Left kidney (tissue), 8 donors: ENCODE measurements at places on chromosomes 6 and 20.

DNA sequence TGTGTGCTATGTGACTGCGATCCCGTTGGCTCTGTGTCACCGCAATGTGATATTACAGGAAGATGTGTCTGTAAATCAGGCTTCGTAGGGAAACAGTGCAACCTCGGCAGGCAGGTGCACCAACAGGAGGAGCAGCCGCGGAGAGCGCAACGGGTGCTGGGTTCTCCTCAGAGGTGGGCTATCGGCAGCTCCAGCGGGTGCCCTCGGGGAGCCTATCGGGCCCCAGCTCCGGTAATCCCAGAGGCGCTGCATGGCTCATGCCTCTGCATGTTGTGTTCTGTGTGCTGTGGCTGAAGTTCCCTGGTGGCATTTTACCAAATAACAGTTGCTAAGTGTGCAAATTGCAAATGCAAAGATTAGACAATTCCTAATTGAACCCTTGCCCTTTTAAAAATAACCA lies 409.9 kb downstream of the LAMA2 start:
- no peak for DNase-seq

- no peak for DNase-seq
These were observed 108.5 kb downstream of the SYCP2 start for GRCh38 chr20:59824711-59825562.

- DNase-seq: no peak
These were observed 813.0 kb downstream of the DHX35 start for GRCh38 chr20:39775110-39775509.

GRCh38 chr20:63385819-63386218 lies 24.7 kb upstream of the CHRNA4 start:
- DNase-seq: no peak

DNA sequence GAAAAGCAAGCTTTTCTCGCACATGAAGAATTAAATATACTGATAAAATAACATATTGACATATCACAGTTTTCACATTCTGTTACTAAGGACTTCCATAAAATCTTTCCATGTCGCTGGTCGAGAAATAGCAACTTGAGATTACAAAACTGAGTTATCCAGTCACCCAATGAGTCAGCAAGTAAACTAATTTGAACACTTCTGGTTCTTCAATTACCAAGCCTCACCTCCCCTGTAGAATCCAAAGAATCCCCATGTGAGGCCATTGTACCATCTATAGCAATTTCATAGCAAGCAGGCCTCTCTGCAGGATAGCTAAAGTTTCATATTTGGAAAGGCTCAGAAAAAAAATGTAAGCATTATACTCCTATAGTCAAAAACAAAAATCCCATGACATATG lies 87.3 kb downstream of the PKHD1 start:
- no peak for DNase-seq

DNA sequence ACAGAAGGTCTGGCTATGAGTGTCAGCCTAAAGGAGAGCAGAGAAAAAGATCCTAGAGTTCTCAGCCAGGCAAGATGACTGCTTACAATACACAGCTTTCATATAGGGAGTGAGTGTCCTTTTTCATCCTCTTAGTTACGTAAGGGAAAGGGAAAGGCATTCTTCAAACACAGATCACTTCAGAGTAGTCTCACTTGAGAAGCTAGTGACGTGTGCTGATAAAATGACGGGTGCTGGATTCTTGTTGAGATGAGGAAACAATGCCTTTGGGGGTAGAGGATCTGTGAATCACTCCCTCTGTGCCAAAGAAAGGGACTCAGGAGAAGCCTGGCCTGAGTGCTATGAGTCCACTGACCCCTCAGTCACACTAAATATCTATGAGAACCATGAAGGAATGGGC lies 117.3 kb downstream of the QRSL1 start:
- no peak for DNase-seq

GRCh38 chr20:51412333-51412871 lies 130.1 kb downstream of the NFATC2 start:
- DNase-seq: no peak

- DNase-seq: no peak
These were observed 110.4 kb downstream of the RIN2 start for GRCh38 chr20:19868441-19868840.

- no peak for DNase-seq
These were observed 138.8 kb downstream of the HIVEP1 start for GRCh38 chr6:12150812-12151432.

GRCh38 chr6:52065621-52066020 lies 21.8 kb downstream of the PKHD1 start:
- DNase-seq: no peak

GRCh38 chr20:23391707-23392310 lies 29.5 kb downstream of the NAPB start:
- DNase-seq: no peak

DNA sequence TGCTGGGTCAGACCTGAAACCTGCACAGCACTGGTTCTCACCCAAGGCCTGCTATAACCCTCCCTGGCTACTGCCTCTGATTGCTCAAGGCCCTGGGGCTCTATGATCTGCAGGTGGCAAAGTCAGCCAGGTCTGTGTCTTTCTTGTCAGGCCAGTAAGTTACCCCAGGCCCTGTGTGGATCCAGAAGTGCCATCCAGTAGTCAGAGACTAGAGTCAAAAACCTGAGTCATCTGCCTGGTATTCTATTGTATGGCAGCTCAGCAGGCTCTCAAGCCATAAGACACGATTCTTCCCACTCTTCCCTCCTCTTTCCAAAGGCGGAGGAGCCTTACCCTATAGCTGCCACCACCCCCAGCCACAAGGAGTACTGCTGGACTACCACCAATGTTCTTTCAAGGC lies 593.0 kb downstream of the FRK start:
- DNase-seq: no peak

- no peak for DNase-seq
These were observed 91.0 kb downstream of the TCP11 start for GRCh38 chr6:35049900-35050756.

- no peak for DNase-seq
These were observed 640.2 kb downstream of the PTPRT start for GRCh38 chr20:42549496-42549895.

GRCh38 chr6:99605074-99605734 lies 1.4 kb upstream of the PRDM13 start:
- no peak for DNase-seq

DNA sequence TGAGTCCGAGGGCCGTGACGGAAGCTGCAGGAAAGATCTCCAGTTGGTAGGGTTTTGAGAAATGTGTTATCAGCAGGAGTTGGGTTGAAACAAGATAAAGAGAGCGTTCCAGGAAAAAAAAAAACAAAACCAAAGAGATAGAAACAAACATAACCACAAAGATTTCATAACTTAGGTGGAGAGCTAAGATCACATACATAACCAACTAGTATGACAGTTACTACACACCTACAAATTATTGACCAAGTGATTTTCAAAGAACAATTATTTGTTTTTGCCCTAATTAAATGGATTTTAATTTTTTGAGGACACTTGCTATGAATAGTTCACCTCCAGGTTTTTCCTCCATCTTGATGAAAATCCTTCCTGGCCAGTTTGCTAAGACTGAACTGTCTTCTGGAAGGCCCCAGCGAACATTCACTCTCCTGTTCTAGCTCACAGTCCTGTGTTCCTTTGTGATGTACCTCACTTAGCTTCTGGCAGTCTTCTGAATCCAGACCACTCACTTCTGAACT lies 69.4 kb downstream of the SNX9 start:
- no peak for DNase-seq
